Fibroblast of skin of right quadriceps (primary cell): ENCODE measurements at places on chromosomes 4 and X.

DNA sequence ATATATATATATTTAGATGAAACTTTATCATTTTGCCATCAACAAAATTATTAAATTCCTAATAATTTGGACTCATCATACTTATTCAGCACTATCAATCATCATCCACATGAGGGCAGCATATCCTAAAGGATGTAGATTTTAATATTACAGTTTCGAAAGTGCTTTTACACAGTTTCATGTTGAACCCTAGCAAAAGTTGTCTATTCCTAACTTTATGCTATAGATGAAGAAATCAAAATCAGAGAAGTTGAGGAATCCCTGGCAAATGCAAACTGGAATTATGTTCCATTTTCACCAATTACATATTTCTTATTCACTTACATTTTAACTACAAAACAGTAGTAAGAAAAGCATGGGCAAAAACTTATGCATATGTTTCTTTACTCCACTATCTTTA lies 36.6 kb upstream of the UGT2A1 start:
- peak; percentile 37 for DNase-seq

GRCh38 chr4:108834166-108834834 lies 71.4 kb upstream of the ETNPPL start:
- peak; percentile 90 for DNase-seq

DNA sequence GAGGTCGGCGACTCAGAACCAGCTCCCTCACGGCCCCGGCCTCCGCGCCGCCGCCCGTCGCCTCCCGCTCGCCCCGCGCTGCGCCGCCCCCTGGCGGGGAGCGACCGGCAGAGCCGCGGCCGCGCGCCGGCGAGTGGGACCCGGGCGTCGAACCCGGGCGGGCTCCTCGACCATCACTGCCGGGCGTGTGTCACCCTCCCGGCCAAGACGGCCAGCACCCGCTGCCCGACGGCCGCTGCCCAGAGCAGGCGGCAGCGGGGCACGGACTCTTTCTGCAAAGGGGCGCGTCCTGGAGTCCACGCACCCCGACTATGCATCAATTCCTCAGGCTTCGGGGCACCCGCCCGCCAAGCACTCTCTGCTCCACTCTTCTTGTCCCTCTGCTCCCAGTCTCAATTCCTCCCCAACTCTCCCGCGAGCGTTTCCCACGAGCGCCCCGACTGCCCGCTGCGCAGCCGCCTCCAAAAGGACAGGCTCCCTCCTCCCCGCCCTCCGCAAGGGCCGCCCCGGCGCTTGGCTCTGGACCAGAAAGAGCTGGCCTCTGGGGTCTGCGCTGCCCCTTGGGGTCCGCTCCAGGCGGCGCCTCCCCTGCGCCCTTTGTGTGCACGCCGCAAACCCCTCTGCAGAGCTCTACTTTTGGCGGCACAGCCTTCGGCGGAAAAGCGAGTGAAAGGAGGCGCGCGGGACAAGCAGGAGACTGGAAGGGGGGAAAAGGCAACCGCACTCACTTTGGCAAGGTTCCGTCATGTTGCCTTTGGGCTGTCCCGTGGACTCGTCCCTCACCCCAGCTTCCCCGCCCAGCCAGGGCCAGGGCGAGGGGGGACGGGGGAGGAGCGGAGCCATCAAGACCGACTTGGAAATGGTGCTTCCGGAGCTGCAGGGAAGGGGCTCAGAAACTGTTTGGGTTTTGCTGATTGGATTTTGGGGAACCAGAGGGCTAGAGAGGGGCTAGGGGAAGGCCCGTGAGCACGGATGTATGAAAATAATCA lies 1.0 kb downstream of the PDE5A start:
- DNase-seq = peak; percentile 45

DNA sequence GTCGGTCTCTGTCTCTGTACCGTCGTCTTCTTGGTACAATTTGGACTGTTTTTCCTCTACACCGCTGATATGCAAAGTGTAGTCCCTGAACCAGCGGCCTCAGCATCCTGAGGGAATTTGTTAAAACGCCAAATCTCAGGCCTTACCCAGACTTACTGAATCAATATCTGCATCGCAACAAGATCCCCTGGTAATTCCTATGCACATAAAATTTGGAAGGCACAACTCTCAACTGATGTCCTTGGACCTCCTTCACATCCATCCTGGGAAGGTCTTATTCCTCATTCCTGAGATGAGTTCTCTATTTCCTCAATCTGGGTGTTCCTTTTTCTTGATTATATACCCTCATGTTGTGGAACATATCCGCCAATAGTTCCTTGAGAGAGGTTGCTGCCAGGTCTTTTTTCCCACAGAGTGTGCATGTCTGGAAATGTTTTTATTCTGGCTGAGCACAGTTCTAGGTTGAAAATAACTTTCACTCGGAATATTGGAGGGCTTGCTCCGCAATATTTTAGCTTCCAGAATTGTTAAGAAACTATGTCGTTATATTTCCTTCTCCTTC lies 738 bp upstream of the HPF1 start:
- no peak for DNase-seq

DNA sequence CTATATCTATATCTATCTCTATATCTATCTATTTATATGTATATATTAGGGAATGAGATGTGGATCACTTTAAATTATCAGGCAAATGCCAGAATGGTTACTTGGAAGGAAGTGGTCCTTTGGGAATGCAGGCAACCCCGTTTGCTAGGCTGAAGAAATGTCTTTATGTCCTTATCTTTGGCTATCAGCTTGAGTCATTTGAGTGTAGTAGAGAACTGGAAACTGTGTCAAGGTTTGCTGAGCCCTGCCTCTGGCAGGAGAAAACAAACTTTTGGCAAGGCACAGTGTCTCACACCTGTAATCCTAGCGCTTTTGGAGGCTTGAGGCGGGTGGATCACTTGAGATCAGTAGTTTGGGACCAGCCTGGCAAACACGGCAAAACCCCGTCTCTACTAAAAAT lies 167.3 kb downstream of the ACTRT1 start:
- no peak for DNase-seq

DNA sequence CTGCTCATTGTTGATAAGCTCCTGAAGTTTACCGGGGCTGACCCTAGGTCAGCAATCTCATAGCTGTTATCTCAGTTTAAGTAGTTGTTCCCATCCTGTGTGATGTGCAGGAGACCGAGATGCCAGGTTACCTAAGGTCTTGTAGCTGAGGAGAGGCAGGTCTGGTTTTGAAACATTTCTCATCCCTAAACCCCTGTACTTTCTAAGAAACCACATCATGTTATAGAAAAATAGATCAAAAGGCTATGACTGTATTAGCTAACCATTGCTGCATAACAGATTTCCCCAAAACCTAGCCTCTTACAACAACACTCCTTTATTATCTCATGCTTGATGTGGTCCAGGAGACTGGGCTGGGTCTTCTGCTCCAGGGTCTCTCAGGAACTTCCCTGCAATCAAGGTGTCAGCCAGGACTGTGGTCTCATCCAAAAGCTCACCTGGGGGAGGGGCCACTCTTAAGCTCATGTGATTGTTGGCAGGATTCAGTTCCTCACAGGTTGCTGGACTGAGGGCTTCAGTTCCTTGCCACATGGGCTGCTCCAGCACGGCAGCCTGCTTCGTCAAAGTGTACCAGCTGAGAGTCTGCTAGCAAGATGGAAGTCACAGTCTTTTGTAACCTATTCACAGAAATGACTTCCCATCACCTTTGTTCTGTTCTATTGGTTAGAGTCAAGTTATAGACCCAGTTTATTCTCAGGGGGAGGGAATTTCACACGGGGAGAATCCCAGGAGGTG lies 60.9 kb upstream of the CLCN4 start:
- DNase-seq = no peak

DNA sequence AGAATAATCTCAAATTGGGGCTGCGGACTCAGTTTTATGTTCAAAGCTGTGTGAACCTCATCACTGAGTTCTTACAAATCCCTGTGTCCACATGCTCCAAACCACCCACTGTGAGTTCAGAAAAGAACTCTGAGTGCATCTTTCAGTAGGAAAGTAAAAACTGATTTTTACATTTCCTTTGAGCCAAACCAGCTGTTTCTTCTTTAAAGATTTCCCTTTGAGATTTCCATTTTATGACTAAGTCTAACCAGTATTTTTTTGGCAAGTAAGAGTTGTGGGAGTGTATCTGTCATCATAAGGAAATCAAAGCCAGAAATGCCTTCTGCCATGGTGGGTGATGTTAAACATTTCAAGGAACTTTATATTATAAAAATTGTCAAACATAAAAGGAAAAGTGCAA lies 100.0 kb downstream of the TET2 start:
- peak; percentile 82 for DNase-seq

- DNase-seq = no peak
These were observed 183.8 kb downstream of the FBXO8 start for GRCh38 chr4:174099712-174100111.

DNA sequence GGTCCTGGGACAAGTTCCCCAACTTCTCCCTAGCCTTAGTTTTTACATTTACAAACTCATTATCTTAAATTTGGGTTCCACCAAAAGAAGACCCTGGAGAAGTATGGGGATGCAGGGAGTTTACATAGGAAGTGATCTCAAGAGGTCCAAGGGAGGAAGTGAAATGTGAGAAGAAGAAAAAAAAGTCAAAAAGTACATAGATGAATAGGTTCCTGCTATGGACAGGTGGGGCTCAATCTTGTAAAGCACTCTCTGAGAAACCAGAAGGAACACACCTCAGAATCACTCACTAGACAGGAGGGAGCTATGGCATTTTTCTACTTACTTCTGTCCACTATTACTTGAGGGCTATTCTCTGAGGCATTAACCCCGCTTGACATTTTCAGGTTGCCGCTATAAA lies 56.6 kb downstream of the ARHGAP6 start:
- no peak for DNase-seq

- DNase-seq = no peak
These were observed 12.6 kb upstream of the PHKA2 start for GRCh38 chrX:18996536-18996935.

- DNase-seq = peak; percentile 95
These were observed 28.3 kb upstream of the CFAP299 start for GRCh38 chr4:80307183-80307735.

GRCh38 chr4:147815741-147816140 lies 83.9 kb downstream of the ARHGAP10 start:
- DNase-seq = no peak

GRCh38 chrX:103063918-103064434 lies at the start of gene BEX1:
Gene BEX1 (minus strand): TSS chrX:103064171. CDS start chrX:103063274, 897 bp downstream.
- DNase-seq = peak; percentile 10

DNA sequence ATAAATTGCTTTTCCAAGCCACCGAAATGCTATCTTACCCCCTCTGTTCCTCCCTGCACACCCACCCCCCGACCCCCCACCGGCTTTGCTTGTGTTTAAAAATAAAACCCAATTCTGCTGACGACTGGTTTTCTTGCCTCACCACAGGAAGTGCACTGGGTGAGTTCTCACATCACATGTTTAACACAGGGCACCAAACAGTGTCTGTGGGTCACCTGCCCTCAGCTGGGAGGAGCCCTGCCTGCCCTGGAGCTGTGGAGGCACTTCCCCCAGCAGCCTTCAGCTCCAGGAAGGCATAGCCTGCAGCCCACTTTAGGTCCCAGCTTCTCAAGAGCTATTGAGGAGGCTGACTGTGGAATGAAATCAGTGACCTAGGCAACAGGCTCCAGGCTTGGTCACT lies 8.8 kb downstream of the TMEM255A start:
- no peak for DNase-seq

DNA sequence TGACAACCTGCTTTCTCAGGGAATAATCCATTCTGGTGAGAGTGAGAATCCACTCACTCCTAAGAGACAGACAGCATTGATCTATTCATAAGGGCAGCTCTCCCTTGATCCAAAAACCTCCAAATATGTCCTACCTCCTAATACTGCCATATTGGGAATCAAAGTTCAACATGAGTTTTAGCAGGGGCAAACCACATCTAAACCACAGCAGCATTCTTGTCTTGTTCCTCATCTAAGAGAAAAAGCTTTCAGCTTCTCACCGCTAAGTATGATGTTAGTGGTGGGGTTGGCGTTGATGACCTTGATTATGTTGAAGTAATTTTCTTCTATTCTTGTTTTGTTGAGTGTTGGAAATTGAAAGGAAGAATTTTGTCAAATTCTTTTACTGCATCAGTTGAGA lies 69.6 kb downstream of the SERTM2 start:
- no peak for DNase-seq

- no peak for DNase-seq
These were observed 239.7 kb downstream of the RAB28 start for GRCh38 chr4:13244444-13244843.

- no peak for DNase-seq
These were observed 27.6 kb downstream of the NYX start for GRCh38 chrX:41474726-41475100.

- peak; percentile 89 for DNase-seq
These were observed 10.1 kb upstream of the ADH1A start for GRCh38 chr4:99300934-99301333.

DNA sequence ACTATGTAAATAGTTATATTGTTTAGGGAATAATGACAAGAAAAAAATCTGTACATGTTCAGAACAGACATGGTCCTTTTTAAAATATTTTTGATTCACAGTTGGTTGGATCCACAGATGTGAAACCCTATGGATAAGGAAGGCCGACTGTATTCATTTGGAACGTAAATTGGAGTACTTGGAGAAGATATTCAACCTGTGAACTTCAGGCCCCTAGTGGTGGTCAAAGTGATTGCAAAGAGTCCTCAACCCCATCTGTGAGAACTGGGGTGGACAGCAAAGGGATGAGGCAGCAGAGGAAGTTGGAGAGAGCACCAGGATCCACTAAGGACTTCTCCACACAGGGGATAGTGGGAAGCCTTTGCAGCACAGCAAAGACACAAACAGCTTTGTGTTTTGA lies 6.2 kb upstream of the CXCL13 start:
- DNase-seq = peak; percentile 37

- DNase-seq = no peak
These were observed 575 bp downstream of the SLC25A6 start for GRCh38 chrX:1391370-1391706.

- no peak for DNase-seq
These were observed 14.6 kb downstream of the PFKFB1 start for GRCh38 chrX:54979432-54979831.

DNA sequence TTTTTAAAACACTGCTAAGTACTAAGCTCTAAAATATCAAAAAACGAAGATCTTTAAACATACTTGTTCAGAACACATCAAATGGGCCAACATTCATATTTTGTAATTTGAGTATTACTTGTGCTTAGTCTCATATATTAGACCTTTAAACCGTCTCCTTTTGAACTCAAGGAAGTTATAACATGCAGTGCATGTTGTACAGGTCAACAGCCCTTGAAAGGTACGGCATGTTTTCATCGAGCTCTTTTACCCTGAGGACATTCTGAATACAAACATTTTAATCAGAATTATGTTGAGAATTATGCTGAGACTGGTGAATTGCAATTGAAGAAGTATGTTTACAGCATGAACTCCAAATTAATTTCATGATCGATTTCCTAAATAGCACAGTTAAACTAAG lies 7.0 kb upstream of the ASB11 start:
- DNase-seq = no peak
